Effector memory CD4-positive, alpha-beta T cell (primary cell): ENCODE measurements at places on chromosomes 6 and 20.

- DNase-seq: no peak
Observed at GRCh38 chr6:108944707-108945680, 96.8 kb downstream of the ARMC2 start.

DNA sequence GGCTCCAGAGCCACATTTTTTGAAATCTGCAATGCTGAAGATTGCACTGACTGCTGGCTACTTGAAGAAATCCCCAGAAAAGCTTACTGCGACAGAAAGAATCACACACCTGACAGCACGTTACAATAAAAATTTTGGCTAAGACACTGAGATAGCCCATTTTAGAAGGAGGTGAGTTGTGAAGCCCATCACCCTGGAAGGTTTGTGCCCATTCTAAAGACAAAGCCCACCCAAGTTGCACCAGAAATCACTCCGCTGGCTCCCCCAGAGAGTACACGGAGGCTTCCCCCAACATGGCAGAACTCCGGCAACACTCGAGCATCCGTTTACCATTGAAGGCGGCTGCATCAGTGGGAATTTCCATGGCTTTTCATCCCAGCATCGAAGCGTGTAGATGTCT is 29.4 kb downstream of the LPA start:
- no peak for DNase-seq

- DNase-seq: no peak
Observed at GRCh38 chr6:32116674-32117073, 7.5 kb upstream of the TNXB start.

- DNase-seq: no peak
Observed at GRCh38 chr6:15427331-15428070, 181.6 kb downstream of the JARID2 start.

GRCh38 chr6:124793398-124793797 is 168.8 kb upstream of the RNF217 start:
- DNase-seq: no peak

- DNase-seq: no peak
Observed at GRCh38 chr6:147873816-147874215, 365.3 kb downstream of the SAMD5 start.

GRCh38 chr20:703426-703825 is 27.8 kb upstream of the SCRT2 start:
- no peak for DNase-seq

- DNase-seq: no peak
Observed at GRCh38 chr6:162591517-162591916, 136.0 kb downstream of the PRKN start.

- DNase-seq: no peak
Observed at GRCh38 chr6:158707821-158708195, 58.0 kb downstream of the SYTL3 start.

GRCh38 chr6:17280138-17280537 is 1.0 kb upstream of the RBM24 start:
- no peak for DNase-seq

DNA sequence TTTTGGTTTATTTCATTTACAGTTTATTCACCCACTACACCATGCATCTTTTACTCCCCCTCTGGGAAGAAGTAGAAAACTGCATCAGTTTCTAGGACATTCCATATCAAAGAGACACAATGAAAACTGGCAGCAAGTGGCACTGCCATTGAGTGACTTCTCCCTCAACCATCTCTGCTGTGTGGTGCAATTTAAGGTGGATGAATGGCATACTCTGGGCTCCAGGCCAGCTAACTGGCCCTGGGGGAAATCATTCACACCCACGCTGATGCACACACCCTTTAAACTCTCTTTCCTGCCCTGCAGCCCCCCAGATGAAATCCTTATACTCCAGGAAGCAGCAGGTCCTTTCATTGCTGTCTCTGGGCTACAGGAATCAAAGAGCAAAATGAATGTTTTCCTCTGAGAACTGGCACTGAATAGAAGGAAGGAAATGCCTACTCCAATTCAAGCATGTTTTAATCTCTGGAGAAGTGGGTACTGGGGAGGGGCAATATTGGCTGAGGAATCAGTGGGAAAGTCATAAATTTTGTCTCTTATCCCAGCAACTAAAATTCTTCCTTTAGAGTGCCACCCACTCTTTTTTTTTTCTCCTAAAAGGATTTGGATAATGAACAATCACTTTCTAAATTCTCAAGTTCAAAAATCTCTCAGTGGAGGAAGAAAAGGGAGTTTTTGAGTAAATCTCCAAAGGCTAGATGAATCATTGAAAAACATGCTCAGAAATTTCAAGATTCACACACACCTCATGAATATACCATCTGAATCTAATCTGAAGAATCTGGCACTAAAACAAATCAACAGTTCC is 16.9 kb upstream of the RFPL4B start:
- DNase-seq: no peak

GRCh38 chr20:58103517-58103904 is 124.9 kb downstream of the ANKRD60 start:
- DNase-seq: no peak

DNA sequence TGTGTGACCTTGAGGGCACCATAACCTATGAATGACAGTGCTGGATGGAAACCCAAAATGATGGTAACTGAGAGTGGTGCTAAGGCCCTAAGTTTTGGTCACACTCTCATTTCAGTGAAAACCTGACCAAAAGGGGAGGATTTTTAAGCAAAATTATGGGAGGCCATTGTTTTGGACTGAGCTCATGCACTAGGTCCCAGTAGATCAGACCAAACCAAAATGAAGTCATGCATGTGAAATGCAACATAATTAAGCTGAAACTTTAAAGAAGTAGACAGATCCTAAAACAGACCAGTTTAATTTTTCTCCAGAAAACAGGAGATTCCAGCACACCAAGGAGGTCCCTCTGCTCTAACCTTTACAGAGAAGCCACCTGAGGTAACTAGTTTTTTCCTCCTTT is 24.0 kb upstream of the THBS2 start:
- no peak for DNase-seq

DNA sequence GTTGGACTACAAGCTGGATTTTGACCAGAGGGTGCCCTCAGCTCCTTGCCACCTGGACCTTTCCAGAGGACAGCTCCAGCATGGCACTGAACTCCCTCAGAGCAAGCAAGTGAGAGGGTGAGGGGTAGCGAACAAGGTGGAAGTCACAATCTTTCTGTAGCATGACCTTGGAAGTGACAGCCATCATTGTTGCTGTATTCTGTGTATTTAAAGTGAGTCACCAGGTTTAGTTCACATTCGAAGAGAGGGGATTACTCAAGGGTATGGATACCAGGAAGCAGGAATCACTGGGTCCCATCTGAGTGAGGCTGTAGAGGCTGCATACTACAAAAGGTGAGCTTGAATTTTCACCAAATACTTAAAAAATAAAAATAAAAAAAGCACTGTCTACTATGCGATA is 280.0 kb upstream of the SPTLC3 start:
- DNase-seq: no peak

DNA sequence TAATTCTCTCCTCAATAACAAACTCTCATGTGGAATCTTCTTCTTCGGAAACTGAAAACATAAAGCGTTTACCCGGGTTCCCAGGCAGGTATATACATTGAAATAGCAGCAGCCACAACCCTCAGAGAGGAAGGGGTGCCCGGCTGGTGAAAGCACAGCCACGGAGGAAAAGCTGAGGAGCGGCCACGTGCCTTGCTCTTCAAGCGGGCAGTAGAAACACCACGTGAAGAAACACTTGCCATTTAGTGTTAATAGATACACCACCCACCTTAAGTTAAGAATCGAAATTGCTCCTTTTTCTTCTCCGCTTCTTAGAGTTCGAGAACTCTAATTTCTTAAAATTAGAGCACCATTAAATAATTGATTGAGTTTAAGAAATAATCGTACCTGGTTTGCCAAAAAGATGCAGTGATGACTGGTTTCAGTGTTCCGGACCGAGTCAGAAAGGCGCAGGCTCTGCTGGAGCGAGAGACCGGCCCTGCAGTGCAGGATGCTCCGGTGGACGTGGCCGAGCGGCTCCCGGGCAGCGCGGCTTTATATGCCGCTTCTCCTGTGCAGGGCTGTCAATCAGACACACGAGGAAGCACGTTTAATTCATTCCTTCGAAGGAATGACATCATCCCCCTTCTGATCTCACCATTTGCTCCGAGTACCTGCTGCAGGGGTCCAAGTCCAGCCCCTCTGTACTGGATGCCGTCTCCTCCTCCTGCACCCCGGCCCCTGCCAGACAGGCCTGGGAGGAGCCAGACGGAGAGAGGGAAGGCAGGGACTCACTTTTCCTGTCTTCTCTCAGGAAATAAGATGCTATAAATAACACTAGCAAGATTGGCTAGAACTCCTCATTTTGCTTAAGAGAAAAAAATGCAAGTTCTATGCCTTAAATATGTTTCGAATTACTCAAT is at the start of gene THBS2:
TSS of gene THBS2 (minus strand) at position 510 of the 902 bp plus-strand sequence. CDS start 3,062 bp downstream, outside the sequence.
- no peak for DNase-seq

GRCh38 chr6:134984821-134985220 is 34.9 kb upstream of the ALDH8A1 start:
- DNase-seq: no peak

DNA sequence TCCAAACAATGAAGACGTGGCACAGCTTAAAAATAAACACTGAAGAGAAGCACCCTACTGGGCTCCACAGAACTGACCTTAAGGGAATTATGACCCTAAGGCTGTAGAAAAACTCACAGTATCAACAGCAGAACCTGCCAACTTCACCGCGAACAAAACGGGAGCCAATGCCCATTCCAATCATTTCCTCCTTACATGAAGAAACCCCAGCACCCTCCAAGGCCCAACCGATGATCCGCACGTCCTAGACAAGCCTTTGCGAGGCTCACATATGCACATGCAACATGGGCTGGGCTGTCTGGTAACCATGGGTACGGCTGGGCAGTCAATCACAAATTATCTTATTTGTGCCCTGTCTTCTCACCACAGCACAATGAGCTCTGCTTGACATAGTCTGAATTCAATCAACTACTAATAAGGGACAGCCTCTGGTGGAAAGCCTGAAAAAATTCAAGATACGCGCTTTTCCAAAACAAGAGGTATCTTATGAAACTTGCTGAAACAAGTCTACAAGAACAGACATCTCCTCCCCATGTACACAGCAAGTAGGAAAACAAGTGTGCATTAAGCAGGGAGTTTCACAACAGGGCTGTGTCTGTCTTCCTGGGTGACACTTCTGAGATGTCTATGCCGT is 1.7 kb downstream of the DIDO1 start:
- DNase-seq: peak; percentile 39

GRCh38 chr6:33744001-33744848 is 2.5 kb downstream of the IP6K3 start:
- DNase-seq: peak; percentile 39

DNA sequence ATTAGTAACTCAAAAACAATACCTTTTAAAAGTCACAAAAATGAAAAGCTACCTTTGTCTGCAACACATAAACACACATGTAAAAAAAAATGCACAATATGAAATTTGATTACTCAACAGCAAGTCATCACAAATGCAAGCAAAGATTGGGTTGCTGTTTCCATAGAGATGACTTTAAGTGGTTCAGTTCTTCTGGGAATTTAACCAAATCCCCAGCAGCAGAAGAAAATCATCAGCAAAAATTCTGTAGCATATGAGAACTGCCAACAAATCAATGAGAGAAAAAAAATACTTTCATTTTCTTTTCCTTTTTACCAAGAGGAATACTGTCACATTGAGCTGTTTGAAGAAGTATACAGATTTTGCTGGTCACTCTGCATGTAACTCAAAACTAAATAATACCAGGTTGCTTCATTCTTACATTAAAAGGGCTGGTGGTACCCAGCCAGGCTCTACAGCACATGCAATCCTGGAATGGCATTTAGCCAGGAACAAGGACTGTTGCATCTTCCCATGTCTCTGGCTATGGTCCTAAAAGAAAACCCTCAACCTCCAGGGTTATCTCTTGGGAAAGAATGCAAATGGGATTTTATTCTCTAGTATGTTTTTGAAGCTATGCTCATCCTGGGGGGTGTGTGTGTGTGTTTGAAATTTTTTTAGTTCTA is 158.3 kb downstream of the OPRM1 start:
- no peak for DNase-seq

DNA sequence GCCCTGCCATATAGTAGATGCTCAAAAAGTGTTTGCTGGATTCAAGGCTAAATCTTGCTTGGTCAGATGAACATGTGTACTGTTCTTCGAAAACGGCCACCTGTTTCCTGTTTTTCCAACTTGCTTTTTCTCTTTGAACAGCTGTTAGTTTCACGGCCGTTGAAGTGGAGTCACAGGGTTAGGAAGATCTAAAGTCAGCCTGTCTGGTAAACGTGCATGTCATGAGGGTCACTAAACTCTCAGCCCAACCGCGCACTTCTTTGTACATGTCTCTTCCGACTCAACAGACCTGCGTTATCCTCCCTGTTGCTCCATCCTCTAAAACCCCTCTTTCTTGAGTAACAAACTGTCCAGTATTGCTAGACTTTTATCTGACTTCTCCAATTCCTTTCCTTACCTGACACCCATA is 93.2 kb upstream of the MAN1A1 start:
- no peak for DNase-seq

DNA sequence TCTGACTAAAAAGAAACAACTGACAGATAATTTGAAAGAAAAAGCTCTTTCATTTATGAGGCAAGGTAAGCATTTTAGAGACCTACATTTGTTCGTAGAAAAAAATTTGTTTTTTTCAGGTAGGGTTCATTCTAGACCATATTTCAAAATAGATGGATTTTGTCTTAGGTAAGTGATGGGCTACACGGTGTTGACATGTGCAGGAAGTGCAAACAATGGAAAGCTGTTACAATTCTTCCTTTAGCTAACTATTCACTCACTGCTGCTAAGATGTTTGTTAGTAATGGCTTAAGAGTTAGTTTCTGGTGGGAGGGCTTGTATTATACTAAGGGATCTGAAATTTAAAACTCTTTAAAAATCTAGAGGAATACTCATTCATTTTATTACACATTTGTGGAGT is 96.7 kb downstream of the CD109 start:
- no peak for DNase-seq

DNA sequence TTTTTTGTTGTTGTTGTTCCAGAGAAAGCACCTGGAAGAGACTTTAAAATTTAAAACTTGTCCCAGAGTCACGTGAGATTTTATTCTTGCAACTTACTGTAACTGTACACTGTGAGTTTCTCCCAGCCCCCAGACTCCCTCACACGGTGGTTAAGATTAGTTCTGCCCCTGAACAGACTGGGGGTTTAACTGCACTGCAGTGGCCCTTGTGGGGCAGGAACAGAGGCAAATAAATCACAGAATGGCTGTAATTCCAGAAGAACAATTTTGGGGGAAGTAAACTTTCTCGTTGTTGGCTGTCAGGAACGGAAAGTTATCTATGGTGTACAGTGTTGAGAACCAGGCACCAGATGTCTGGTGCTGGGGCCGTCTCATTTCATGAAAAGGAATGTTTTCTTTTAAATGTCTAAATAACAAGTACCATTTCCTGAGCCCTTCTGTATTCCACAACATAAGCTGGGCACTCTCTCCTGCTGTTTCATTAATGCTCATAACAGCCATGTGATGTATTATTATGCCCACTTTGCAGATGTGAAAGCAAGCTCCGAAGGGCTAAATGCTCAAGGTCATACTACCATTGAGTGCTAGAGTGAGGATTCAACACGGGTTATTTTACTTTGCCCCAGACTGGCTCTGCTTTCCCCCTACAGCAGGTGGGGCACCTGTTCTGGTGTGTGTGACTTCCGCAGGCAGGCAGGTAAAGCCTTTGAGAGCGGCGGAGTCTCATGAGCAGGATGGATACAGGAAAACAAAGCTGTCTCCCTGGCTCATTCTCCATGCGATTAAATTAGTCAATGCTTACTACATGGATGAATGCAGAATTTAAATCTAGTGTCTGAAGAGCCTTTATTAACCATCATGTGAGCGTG is 30.5 kb downstream of the CNKSR3 start:
- no peak for DNase-seq
